ENCODE measurements at places on chromosomes 2 and 18. TPM values are rescaled to one million over a fixed set of nuclear protein-coding genes. Genes with fewer than 3 reads are reported as not detected.
A peak's percentile ranks its signal among the peaks of the same experiment; 100 is the strongest.

The MC2R gene
- total RNA-seq: not detected

The ZNF396 gene
- total RNA-seq: 3.6 TPM

The ZNF512 gene
- 58.2 TPM for total RNA-seq

The MYCN gene
- 149 TPM for total RNA-seq

The IWS1 gene
- 63.0 TPM for total RNA-seq

The DLX1 gene
- total RNA-seq: 48.9 TPM

The EML6 gene
- total RNA-seq: 8.1 TPM

The SLC9A4 gene
- total RNA-seq: not detected

DNA sequence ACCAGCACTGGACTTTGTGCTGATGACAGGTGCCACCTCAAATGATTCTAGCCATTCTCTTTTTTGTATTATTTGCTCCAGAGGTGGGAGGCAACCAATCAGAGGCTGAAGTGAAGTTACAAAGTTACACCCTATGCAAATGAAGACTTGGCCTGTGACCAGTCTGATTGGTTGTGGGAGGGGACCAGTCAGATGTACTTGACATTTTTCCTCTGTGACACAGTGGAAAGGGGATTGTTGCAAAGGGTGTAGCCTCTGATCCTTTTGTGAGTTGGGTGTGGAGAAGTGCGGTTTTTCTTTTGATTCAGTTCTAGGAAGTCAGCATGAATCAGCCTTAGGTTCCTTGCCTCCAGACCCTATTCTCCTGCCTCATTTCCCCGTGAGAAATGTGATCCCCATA, 244.0 kb downstream of the ARL6IP6 start:
- no peaks in the 10 kb centered on the region for H3K27me3 ChIP-seq
- DNase-seq: no peak
- no peak overlapping the region for H3K4me3 ChIP-seq
- H3K4me1 ChIP-seq: peaks cover 4% of the 10 kb centered on the region
- H3K27ac ChIP-seq: no peak overlapping the region
- no peaks in the 10 kb centered on the region for H3K36me3 ChIP-seq

DNA sequence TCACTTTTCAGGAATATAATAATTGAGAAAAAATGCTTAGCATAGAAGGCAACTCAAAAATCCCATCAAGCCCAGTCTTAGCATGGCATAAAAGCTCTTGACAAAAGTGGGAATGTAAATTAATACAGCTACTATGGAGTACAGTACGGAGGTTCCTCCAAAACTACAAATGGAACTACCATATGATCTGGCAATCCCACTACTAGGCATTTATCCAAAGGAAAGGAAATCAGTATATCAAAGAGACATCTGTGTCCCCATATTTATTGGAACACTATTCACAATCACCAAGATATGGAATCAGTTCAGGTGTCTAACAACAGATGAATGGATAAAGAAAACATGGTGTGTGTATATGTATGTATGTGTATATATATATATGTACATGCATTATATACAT, 28.8 kb downstream of the ITGAV start:
- H3K36me3 ChIP-seq: peaks cover 4% of the 10 kb centered on the region
- peaks cover 23% of the 10 kb centered on the region for H3K4me1 ChIP-seq

- H3K27me3 ChIP-seq: no peaks in the 10 kb centered on the region
- H3K36me3 ChIP-seq: no peaks in the 10 kb centered on the region
- DNase-seq: no peak
- H3K4me1 ChIP-seq: peaks cover 18% of the 10 kb centered on the region
- no peak overlapping the region for H3K27ac ChIP-seq
- H3K4me3 ChIP-seq: no peak overlapping the region
Measured at GRCh38 chr2:47271054-47272000, 116.2 kb upstream of the STPG4 start.

- no peak for DNase-seq
- H3K27me3 ChIP-seq: peaks cover 7% of the 10 kb centered on the region
- H3K4me3 ChIP-seq: no peak overlapping the region
- H3K4me1 ChIP-seq: no peaks in the 10 kb centered on the region
- H3K36me3 ChIP-seq: no peaks in the 10 kb centered on the region
- H3K27ac ChIP-seq: no peak overlapping the region
Measured at GRCh38 chr18:74396171-74397169, 60.6 kb downstream of the DIPK1C start.

- H3K4me3 ChIP-seq: no peak overlapping the region
- H3K4me1 ChIP-seq: no peaks in the 10 kb centered on the region
- no peak overlapping the region for H3K27ac ChIP-seq
Measured at GRCh38 chr2:100752628-100753333, 67.2 kb upstream of the NPAS2 start.

- no peak overlapping the region for H3K27ac ChIP-seq
- H3K27me3 ChIP-seq: peaks cover 11% of the 10 kb centered on the region
- H3K4me1 ChIP-seq: peaks cover 36% of the 10 kb centered on the region
- DNase-seq: no peak
- H3K36me3 ChIP-seq: no peaks in the 10 kb centered on the region
Measured at GRCh38 chr2:119545754-119546446, 1.7 kb downstream of the CFAP221 start.

DNA sequence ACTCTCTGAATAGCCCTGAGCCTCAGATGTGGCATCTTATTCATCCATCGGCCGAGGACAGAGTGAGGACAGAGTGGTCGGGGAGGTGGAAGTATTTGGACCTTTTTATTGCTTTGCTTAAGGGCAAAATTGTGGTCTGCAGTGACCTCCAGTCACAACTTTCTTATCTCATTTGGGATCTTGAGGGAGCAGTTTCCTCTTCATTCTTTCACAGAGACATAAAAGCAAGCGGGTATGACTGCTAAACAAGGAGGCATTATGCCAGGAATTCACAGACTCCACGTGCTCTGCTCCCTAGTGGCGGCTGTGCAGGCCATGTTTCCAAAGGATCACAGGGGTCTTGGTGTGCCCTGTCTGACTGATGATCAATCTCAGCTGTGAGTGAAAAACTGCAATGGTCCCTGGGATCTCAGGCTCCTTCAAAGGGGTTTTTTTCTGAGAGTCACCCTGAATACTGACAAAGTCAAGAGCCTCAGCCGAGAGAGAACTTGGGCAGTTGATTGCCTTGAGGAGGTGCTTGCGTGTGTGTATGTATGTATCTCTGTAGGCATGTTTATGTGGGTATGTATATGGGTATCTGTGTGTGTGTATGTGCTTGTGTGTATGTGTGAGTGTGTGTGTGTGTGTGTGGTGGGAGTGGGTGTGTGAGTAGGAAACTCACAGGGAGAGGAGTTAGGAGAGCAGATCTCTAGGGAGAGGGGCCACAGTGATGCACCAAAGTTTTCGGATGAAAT, 47.7 kb downstream of the RAPGEF4 start:
- H3K36me3 ChIP-seq: peaks cover 2% of the 10 kb centered on the region
- DNase-seq: peak; percentile 31
- H3K27ac ChIP-seq: peak overlapping the region; percentile 70
- H3K27me3 ChIP-seq: no peaks in the 10 kb centered on the region
- peaks cover 19% of the 10 kb centered on the region for H3K4me1 ChIP-seq
- H3K4me3 ChIP-seq: no peak overlapping the region

GRCh38 chr2:84527137-84528129, 11.1 kb downstream of the DNAH6 start:
- H3K27ac ChIP-seq: no peak overlapping the region
- no peaks in the 10 kb centered on the region for H3K27me3 ChIP-seq
- H3K4me1 ChIP-seq: no peaks in the 10 kb centered on the region
- DNase-seq: no peak
- H3K36me3 ChIP-seq: peaks cover 1% of the 10 kb centered on the region

GRCh38 chr2:97932975-97933662, 62.6 kb downstream of the TMEM131 start:
- peaks cover 6% of the 10 kb centered on the region for H3K36me3 ChIP-seq
- H3K4me1 ChIP-seq: peaks cover 25% of the 10 kb centered on the region
- no peak overlapping the region for H3K27ac ChIP-seq
- H3K27me3 ChIP-seq: no peaks in the 10 kb centered on the region

GRCh38 chr2:8684878-8685696, 3.2 kb downstream of the ID2 start:
- DNase-seq: peak; percentile 46
- peaks cover 2% of the 10 kb centered on the region for H3K36me3 ChIP-seq
- H3K27ac ChIP-seq: no peak overlapping the region

GRCh38 chr18:76497021-76497420, 2.0 kb upstream of the ZNF516 start:
- DNase-seq: no peak
- H3K4me1 ChIP-seq: peaks cover 49% of the 10 kb centered on the region
- H3K4me3 ChIP-seq: peak overlapping the region; percentile 36
- no peak overlapping the region for H3K27ac ChIP-seq
- peaks cover 6% of the 10 kb centered on the region for H3K27me3 ChIP-seq
- no peaks in the 10 kb centered on the region for H3K36me3 ChIP-seq

DNA sequence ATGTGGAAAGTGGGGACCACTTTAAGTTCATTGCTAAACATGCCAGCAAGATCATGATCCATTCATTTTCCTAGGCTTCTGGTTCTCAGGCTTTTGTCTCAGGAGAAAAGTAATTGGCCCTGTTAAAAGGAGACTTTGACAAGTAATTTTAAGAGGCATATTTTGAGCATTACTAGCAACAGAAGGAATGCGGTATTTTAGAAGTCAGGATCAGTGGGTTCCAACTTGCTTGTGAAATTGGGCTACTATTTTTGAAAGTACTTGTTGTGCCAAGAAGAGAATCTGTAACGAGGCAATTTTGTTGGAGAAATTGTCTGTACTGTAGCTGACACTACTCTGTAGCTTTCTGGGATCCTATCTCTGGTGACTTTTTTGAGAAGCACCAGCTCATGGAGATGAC, 59.4 kb downstream of the CERS6 start:
- no peaks in the 10 kb centered on the region for H3K27me3 ChIP-seq
- no peaks in the 10 kb centered on the region for H3K36me3 ChIP-seq
- peaks cover 28% of the 10 kb centered on the region for H3K4me1 ChIP-seq
- H3K4me3 ChIP-seq: no peak overlapping the region

Data from neural crest cell (in vitro differentiated cells).